Amygdala (tissue), 56 donors: ENCODE measurements at places on chromosomes 3 and 15.

DNA sequence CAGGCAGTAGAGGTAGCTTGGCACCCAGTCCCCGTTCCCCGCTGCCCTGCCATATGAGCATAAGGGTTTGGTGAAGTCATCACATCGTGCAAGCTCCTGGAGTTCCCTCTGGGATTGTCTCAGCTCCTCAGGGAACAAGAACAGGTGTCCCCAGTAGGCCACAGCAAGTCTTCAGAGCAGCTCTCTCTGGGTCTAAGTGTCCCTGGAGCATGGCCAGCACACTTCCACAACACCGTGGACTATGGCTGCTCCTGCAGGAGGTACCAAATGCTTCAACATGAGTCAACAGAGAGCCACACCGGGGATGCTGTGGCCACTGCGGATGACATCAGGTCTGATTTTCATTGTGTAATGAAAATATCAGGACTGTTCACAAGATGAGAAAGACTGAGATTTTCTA lies 23.1 kb downstream of the ABHD6 start:
- DNase-seq = no peak

- DNase-seq = peak; percentile 39
Measured at GRCh38 chr3:42443819-42444436, 33.5 kb upstream of the LYZL4 start.

GRCh38 chr3:197006446-197006845 lies 23.2 kb downstream of the MELTF start:
- no peak for DNase-seq

DNA sequence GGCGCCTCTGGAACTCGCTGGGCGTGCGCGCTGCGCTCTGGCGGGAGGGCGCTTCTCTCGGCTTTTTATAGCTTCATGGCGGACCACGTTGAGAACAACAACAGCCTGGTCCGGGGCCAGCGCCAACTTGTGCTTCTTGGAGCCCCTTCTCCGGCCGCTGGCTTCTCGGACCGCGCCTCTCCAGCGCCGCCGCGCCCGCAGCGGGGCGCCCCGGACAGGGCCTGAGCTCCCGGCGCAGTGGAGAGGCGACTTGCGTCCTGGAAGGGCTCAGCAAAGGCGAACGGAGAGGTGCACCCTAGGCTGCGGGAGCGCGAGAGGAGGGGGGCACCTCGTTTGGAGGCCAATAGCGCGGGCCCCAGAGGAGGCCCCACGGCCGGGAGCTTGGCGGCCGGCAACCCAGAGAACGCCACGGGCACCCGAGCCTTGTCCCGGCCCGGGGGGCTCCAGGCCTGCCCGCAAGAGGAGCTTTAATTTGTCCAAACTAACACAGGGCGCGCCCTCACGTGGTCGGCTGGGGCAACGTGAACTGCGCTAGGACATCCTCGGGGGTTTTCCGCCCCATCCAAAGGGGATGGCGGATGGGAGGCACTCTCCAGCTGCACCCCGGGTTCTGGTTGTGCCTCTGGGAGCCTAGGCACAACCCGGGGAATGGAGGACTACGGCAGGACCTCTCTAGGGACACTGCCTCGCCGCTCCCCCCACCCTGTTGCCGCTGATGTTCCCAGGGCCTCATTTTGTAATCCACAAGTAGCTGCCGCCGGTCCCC lies 37.8 kb downstream of the HMCES start:
- peak; percentile 56 for DNase-seq

DNA sequence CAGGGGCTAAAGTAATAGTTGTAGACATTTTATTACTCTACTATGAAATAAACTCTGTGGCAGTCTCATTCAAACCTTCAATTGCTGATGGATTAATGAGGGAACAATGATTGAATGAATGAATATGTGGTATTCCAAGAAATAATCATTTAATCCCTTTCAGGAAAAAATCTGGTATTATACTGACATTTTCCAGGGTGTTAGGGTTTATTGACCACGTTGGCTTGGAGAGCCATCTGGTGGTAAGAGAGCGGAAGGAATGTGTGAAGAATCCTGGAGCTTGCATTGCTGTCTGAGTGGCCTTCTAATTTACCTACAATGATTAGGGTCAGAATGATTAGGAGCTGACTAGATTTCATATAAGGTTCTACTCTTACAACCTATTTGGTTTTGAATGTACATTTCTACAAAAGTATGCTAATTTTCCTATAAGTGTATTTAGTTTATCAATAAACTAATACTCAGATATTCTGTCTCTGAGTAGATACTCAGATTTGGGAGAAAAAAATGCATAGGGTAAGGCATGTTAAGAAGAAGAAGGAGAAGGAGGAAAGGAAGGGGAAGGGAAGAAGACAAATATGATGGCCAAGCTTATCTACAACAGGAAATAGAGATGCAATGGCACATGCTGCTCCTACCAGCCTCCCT lies 249.9 kb downstream of the ROBO1 start:
- DNase-seq = no peak

DNA sequence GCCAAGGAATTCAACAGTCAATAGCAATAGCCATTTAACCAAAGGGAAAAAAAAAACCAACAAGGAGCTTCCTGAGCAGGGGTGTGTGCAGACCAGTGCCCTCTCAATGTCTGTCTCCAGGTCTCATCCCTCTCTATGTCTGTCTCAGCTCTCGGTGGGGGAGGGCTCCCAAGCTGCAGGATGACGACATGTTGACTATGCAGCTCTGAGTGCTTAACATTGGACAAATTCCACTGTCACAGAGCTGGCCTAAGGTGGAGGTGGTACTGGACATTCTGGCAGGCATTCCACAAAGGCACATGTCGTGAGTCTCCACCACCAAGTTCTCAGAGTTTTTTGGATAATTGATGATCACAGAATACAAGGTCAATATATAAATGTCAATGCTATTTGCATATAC lies 2.0 kb upstream of the CAPN7 start:
- DNase-seq = no peak

DNA sequence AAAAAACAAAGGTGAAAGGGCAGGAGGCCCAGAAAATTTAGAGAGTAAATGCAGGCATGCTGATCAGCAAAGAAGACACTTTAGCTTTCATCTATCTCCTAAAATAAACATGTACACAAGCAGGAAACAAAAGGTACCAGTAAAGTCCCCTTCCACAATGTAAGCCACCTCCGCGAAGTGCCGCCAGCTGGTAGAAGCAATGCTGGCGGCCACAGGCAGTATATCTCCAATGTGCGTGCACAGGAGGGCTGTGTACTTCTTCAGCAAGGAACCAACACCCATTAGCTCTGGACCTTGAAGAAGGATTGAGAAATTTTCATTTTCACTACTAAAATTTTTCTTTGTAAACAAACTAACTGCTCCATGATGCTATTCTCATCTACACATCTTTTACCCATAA lies 75.4 kb downstream of the HERC2 start:
- no peak for DNase-seq

- no peak for DNase-seq
Measured at GRCh38 chr3:42519568-42519962, 17.1 kb downstream of the VIPR1 start.

DNA sequence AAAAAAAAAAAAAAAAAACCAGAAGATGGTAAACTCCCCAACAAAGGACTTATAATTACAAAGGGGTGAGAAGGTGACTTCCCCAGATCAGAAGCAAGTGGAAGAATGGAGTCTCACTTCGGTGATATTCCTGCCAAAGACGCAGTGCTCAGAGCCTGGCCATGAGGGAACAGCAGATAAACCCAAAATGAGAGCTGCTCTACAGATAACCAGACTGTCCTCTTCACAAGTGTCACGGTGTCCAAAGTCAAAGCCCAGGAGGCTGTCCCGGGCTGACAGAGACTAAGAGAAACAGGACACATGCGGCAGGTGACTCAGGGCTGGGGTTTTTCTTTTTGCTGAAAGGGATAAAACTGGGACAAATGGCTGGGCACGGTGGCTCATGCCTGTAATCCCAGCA lies 48.8 kb downstream of the HMCES start:
- no peak for DNase-seq

GRCh38 chr3:179037351-179037750 lies 34.3 kb downstream of the ZMAT3 start:
- peak; percentile 25 for DNase-seq

GRCh38 chr3:37014620-37015019 lies 21.3 kb downstream of the MLH1 start:
- DNase-seq = no peak

DNA sequence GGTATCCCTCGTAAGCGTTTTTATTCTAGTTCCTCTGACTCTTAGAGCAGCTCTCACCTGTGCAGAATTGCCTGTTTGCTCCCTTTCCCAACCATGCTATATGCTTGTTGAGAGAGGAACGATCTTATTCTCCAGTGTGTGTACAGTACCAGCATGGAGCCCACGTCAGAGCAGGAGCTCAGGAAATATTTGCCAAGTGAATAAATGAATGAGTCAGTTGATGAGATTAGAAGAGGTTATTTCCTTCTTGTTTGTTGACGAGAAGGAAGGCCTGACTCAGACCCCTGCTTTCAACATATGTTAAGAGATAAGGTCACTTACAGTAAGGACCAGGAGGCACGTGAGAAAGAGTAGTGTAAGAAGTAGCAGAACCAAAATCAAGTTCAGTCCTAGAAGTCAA lies 106.3 kb upstream of the ABHD17C start:
- no peak for DNase-seq

DNA sequence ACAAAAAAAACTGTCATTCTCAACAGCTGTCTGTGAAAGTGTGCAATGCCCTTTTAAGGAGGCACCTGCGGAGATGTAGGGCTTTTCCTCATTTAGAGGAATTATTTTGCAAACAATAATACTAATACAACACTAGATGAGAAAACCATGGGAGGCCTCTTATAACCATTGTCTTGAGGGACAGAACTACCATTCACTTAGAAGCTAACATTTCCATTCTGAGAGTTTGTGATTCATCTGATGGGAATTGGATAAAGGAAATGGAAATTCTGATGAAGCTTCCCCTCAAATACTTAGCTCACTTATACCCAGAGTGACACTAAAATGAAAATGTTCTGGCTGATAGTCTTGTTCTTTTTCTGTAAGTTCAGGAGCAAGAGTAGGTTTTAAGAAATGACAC lies 147.7 kb downstream of the CADPS start:
- DNase-seq = no peak

DNA sequence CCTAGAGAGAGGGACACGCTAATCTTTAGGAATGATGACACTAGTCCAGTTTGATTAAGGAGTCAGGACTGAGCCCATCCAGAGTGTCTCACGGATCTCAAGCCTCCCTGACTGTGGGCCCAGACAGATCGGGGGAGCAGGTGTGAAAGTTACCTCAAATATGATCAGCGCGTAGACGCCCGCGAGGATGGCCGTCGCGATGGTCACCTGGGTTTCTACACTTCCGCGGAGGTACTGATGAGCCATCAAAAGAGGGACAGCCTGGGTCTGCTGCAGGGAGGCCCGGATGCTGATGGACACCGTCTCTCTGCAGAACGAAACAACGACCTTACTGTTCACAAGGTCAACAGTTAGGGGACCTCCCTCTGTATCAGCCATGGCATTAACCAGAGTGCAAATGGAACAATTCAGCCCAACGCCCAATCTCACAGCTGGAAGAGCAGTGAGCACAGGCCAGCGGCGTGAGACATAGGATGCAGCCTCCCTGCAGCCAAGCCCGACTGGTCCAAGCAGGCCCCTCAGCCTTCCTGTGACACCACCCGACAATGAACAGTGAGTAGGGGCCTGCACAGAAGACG lies 84.4 kb downstream of the OCA2 start:
- no peak for DNase-seq

- DNase-seq = no peak
Measured at GRCh38 chr3:36058404-36059030, 321.8 kb upstream of the STAC start.

GRCh38 chr15:88071141-88071540 lies 185.4 kb downstream of the NTRK3 start:
- no peak for DNase-seq
